ENCODE measurements at places on chromosomes 1 and 21.

- DNase-seq = no peak
These were observed 38.1 kb downstream of the NIBAN1 start for GRCh38 chr1:184935920-184936798.

DNA sequence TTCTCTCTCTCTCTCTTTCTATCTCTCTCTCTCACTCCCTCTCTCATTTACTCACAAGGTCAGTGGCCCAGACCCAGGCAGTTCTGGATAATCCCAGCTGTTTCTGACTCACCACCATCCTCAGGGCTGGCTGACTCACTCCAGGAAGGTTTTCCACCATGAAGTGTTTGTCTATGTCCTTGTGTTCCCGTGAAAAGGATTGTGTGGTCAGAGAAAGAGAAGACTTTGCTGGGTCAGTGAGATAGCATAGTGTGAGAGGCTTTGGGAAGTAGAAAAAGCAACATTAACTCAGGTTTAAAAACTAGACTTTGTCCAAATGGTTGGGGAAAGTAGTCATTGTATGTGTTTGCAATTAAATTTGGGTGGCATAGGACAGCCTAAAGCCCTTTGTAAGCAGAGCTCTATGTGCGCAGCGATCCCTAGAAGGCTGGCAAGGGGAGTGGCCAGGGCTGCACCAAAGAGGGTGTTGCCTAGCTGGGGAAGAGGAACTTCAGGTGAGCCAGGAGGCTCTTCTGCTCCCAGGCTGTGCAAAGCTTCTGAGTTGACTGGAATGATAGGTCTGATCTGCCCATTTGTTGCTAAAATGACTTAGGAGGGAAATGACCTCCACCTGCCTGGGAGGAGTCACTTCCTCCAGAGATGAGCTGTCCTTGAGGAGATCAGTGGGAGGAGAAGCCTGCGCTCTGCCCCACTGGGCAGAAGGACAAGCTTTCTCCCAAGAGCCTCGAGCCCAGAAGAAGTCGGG is 4.9 kb upstream of the CAPN2 start:
- peak; percentile 79 for DNase-seq

DNA sequence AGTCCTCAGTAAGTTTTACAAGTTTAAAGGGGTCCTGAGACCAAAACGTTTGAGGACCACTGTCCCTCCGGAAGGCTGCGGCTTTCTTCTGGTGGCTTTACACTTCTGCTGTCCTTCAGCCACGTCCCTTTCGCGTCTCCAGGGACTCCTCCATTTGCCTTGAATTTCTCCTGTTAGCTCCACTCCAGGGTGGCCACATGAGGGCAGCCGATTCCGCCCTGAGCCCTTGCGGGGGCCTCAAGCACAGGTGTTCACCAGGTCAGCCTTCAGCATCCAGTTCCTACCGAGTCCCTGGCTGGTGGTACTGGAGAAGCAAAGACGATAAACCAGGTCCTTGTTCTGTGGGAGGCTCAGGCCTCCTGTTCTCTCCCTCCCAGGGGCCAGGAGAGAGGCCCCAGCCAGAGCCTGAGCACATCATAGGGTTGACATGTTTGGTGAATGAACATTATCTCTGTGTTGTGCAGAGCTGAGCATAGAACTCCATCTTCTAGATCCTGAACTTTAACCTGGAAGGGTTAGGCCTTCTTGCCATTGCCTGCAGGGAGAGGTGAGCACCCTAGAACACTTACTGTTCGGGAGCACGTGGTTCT is 27.4 kb upstream of the COQ8A start:
- DNase-seq = peak; percentile 86

GRCh38 chr21:39182016-39182415 is 1.2 kb downstream of the PSMG1 start:
- DNase-seq = no peak
